ENCODE measurements at places on chromosomes 5 and 9. TPM values are rescaled to one million over a fixed set of nuclear protein-coding genes. Genes with fewer than 3 reads are reported as not detected.

The RLN2 gene
- not detected for total RNA-seq

The DRD1 gene
- not detected for total RNA-seq

The STKLD1 gene
- total RNA-seq: not detected

DNA sequence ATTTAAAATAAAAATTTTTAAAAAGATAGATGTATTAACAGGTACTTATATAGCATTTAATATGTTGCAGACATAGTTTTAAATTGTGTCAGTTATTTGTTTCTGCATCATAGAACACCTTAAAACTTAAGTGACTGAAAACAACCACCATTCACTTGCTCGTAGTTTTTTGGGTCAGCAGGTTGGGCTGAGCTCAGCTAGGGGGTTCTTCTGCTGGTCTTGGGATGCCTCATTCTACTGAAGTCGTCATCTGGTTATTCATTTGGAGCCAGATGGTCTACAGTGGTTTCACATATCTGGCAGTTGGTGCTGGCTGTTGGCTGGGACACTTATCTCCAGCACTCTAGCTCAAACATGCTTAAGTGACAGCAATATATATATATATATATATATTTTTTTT is 29.6 kb downstream of the PSAT1 start:
- H3K36me3 ChIP-seq: no peaks in the 10 kb centered on the region
- no peak overlapping the region for H3K27ac ChIP-seq
- no peaks in the 10 kb centered on the region for H3K27me3 ChIP-seq
- no peaks in the 10 kb centered on the region for H3K4me1 ChIP-seq

DNA sequence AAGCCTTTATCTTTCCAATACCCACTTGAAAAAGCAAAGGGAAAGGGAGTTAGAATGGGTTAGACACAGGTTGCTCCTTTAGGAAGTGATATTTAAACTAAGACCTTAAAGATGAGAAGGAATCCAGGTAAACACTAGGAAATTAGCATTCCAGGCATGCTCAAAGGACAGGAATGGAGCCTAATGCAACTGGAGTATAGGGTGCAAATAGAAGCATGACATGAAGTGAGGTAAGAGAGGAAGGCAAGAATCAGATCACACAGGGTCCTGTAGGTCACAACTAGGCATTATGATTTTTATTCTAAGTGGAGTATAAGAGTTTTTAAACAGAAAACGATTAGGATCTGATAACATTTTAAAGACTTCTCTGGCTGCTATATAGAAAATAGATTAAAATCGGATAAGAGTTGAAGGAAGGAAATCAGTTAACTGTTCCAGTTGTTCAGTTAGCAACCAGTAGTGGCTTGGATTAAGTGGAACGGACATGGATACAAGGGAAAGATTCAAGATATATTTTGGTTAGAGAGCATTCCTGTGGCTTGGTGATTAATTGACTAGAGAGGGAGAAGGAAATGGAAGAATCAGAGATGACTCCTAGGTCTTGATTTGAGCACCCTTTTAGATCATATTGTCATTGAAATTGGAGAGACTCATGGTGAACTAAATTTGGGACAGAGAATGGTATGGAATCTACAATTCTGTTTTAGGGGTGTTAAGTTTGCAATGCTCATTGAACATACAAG is 95.9 kb downstream of the FBXO4 start:
- no peak overlapping the region for H3K27ac ChIP-seq
- no peak overlapping the region for H3K4me3 ChIP-seq
- H3K27me3 ChIP-seq: no peaks in the 10 kb centered on the region
- no peak for DNase-seq

- no peaks in the 10 kb centered on the region for H3K27me3 ChIP-seq
- no peak overlapping the region for H3K27ac ChIP-seq
- no peak for DNase-seq
- H3K4me1 ChIP-seq: no peaks in the 10 kb centered on the region
- no peaks in the 10 kb centered on the region for H3K36me3 ChIP-seq
- H3K4me3 ChIP-seq: no peak overlapping the region
Observed at GRCh38 chr5:160324886-160325285, 12.5 kb upstream of the CCNJL start.
